ENCODE measurements at places on chromosomes 16 and 17.

GRCh38 chr16:47624563-47624962, 163.4 kb downstream of the PHKB start:
- DNase-seq = no peak

DNA sequence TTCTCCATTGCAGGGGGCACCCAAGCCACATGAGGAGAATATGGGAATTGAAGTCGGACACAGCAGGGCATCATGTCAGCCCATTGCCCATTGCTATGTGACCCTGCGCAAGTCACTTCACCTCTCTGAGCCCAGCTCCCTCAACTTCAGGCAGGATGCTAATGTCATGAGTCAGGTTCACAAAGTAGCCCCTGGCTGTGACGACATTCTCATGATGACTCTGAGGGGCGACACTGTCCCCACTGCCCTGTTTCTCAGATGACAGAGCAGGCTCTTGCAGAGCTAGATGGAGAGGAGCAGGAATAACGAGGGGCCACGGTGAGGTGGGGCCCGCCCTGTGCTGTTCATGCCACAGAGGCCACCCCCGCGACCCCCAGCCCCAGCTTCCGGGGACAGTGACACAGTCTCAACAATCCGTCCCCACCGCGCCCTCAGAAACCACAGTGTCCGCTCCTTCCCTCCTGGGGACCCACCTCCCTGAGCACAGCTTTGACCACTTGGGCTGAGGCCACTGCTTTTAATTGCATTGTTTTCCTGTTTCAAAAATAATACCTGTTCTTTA, 13.2 kb upstream of the ZNF469 start:
- no peak for DNase-seq

DNA sequence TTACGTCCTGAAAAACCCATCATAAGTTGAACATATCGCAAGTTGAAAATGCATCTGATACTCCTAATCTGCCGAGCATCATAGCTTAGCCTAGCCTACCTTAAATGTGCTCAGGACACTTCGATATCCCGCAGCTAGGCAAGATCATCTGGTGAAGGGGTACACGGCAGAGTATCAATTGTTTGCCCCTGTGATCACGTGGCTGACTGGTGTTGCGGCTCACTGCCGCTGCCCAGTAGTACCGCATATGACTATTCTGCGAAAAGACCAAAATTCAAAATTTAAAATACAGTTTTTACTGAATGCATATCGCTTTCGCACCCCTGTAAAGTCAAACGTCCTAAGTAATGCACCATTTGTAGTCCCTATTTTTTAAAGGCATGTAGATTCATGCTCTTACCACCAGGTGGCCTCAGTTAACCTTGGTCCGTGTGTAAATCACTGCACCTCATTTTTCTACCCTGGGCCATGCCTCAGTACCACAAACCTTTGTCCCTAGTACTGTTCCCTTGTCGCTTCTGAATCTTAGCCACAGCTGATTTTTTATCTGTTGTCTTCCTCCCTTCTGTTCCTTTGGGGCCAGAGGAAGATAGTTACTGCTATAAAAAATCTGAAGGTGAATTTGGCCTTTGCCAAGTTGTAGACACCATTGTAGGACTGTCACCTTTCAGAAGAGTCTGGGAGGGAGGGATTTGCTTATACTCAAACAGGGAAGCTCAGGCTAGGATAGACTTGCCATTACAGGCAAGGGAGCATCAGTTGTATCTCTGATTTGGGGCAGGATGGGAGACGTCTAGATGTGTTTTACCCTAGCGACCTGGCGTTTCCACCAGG, 34.4 kb downstream of the WWP2 start:
- no peak for DNase-seq

- no peak for DNase-seq
These were observed 157.8 kb downstream of the CDH13 start for GRCh38 chr16:82784573-82784968.

- DNase-seq = no peak
These were observed 27.5 kb upstream of the PIK3R6 start for GRCh38 chr17:8894673-8895578.

Data from stimulated activated CD8-positive, alpha-beta memory T cell treated with anti-CD3 and anti-CD28 coated beads, Interleukin-2, amount 100 ng/mL, for 1 hour (primary cell).